ENCODE measurements at places on chromosomes 1 and 21.

DNA sequence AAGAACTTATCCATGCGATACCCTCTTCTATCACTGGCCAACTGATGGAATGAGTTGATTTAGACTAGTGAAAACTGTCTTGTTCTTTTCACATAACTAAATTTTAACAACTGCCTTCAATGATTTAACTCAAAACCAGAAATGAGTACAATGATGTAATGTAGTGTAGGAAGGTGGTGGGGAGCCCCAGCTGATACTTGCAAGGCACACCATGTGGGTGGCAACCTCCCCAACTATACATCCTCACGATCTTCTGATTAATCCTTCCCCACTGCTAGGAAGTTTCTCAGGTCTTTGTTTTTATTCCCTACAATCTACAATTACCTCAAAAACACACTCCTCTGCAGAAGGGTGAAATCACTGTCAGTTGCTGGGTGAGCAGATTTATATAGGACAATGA lies 100.7 kb downstream of the KCTD3 start:
- no peak for DNase-seq

GRCh38 chr1:198788561-198789064 lies 149.8 kb downstream of the PTPRC start:
- no peak for DNase-seq

DNA sequence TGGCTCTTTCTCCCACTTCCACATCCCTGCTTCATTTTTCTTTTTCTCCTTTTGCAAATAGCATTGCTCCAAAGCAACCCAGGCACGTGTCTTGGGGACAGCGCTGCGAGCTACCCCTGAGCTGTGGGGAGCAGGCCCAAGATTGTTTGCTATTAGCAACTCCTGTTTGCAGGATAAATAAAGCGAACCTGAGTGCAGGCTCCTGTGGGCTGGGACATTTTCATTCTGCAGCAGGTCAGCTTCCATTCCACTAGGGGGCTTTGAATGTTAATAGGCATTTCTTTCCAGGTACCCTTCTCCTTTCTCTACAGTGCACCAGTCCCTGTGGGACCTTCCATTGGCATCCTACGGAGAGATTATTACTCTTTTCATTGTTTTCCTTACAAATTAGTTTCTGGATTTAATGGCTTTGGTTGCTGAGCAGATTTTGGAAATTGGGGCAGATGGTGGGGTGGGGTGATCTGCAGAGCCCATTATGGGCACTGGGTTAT lies 54.0 kb downstream of the OLFML3 start:
- no peak for DNase-seq

DNA sequence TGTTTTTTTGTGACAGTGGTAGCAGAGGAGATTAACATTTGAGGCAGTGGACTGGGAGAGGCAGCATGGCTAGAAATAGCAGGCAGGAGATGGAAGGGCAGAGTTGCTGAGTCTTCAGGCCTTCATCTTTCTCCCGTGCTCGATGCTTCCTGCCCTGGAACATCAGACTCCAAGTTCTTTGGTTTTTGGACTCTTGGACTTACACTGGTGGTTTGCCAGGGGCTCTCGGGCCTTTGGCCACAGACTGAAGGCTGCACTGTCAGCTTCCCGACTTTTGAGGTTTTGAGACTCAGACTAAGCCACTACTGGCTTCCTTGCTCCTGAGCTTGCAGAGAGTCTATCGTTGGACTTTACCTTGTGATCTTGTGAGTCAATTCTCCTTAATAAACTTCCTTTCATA lies 24.2 kb upstream of the LEFTY2 start:
- no peak for DNase-seq

- no peak for DNase-seq
Measured at GRCh38 chr1:207918581-207918980, 7.7 kb upstream of the CD34 start.

- no peak for DNase-seq
Measured at GRCh38 chr1:14800014-14800413, 201.5 kb downstream of the KAZN start.
